ENCODE measurements at places on chromosomes 7 and 10. TPM values are rescaled to one million over a fixed set of nuclear protein-coding genes. Genes with fewer than 3 reads are reported as not detected.

GRCh38 chr7:151382079-151382885 is 27.6 kb downstream of the WDR86 start:
- DNase-seq, result no peak

The FXYD4 gene
- total RNA-seq, result not detected

The ASB4 gene
- total RNA-seq, result 0.21 TPM

GRCh38 chr10:29304995-29305335 is 16.1 kb downstream of the LYZL1 start:
- no peak for DNase-seq

The FAM13C gene
- total RNA-seq, result 2.9 TPM

Measured in neural crest cell (in vitro differentiated cells).